ENCODE measurements at places on chromosomes 5 and 9.

GRCh38 chr5:72245546-72245945 is 74.5 kb downstream of the MRPS27 start:
- DNase-seq: no peak

- DNase-seq: no peak
These were observed 46.2 kb downstream of the NTNG2 start for GRCh38 chr9:132207839-132208615.

DNA sequence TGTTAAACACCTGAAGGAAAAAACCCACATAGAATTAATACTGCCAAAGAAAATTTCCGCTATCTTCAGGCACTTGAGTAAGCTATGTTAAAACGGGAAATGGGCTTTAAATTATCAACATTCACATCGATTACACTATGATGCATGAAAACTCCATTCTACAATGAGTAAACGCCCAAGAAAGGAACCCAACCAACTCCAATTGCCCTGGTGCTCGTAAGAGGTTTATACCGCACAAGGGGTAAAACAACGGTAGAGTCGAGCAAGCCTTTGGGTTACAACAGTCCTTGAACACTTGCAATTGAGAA is 1.0 kb downstream of the AGTPBP1 start:
- no peak for DNase-seq

GRCh38 chr5:161077496-161077895 is 225.5 kb upstream of the ATP10B start:
- no peak for DNase-seq

- DNase-seq: no peak
These were observed 114.1 kb downstream of the SYK start for GRCh38 chr9:90915693-90916092.

DNA sequence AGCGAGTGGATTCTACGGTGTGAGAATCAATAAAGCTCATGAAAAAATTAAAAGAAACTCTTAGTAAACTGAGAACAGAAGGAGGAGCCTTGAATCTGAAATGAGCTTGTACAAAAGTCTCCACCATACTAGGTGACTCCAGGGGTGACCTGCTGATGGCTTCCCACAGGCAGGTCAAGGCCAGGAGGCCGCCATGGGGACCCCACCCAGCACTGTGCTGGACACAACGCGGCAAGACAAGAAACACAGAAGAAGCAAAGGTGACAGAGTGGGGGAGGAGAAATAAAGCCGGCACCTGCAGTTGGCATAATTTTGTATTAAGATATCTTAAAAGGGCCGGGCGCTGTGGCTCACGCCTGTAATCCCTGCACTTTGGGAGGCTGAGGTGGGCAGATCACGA is 12.1 kb upstream of the SLC6A19 start:
- no peak for DNase-seq

DNA sequence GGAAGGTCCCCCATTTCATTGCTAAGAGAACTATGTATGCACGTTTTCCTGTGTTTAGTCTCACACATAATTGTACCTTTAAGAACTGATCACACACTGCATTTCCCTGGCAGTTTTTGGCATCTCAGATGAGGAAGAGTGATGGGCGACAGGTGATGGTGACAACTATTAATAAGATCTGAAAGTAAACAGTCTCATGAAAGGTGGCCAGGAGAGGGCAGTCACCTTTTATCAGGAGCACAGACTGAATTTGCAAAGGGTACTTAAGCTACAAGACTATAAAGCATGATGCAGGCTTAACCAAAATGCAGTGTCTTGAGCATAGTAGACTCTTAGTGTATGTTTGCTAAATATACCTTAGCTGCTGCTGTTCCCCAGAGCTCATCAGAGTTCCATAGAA is 91.5 kb downstream of the GHR start:
- DNase-seq: no peak

GRCh38 chr5:139462586-139463276 is at the start of gene ECSCR:
ECSCR (minus strand) TSS chr5:139462743; CDS start chr5:139462670, 73 bp downstream.
- DNase-seq: no peak

- DNase-seq: no peak
These were observed 71.5 kb downstream of the FREM1 start for GRCh38 chr9:14838701-14839100.

DNA sequence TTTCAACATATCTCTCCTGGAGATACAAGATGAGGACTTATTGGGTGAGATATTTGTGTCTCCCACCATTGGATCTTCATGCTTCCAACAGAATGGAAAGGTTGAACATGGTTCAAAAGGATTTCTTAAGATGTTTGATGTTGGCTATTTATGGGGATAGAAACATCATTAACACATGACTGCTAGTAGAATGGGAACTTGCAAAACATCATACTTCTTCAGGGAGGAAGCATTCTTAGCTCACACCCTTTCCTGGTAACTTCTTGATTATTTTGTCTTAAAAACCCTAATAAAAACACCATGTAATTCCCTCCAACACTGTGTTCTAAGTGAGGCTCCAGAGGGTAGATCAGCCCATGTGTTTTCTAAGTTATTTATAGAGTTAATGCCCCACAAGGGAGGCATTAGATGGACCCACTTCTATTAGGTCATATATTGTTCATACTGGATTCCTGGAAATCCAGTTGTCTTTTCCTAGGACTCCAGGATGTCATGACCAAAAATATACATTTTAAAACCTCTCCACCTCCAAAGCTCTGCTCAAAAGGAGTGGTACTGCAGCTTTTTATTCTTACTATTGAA is 95.8 kb downstream of the FOXD1 start:
- no peak for DNase-seq

GRCh38 chr9:134984372-134985265 is 66.9 kb upstream of the FCN1 start:
- DNase-seq: no peak

DNA sequence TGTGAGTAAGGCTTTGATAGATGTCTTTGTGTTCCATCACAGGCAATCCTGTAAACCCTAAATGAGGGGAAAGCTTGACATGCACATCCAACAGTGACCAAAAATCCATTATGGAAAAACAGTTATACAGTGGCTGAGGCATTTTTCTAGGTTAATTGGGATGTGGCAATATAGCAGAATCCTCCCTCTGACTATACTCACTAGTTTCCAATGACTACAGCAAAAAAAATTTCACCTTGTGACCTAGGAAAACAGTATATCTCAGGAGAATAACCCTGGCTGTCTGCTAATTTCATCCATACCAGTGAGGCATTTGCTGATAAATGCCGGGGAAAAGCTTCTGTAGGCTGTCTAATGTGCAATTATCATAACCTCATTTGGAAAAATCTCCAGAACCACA is 49.9 kb upstream of the SNCAIP start:
- no peak for DNase-seq

GRCh38 chr9:21395778-21396717 is 10.8 kb upstream of the IFNA2 start:
- DNase-seq: peak; percentile 35

GRCh38 chr9:23635276-23635675 is 190.8 kb downstream of the ELAVL2 start:
- DNase-seq: no peak

DNA sequence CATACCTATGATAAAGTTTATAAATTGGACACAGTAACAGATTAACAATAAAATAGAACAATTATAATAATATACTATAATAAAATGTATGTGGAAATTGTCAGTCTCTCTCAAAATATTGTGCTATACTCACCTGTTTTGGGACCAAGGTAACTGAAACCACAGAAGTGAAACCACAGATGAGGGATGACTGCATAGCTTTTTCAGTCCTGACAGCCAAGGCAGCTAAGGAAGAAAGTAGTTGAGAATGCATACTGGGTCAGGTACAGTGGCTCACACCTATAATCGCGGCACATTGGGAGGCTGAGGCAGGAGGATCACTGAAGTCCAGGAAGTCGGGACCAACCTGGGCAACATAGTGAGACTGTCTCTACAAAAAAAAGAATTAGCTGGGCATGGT is 8.9 kb downstream of the SRP19 start:
- no peak for DNase-seq

DNA sequence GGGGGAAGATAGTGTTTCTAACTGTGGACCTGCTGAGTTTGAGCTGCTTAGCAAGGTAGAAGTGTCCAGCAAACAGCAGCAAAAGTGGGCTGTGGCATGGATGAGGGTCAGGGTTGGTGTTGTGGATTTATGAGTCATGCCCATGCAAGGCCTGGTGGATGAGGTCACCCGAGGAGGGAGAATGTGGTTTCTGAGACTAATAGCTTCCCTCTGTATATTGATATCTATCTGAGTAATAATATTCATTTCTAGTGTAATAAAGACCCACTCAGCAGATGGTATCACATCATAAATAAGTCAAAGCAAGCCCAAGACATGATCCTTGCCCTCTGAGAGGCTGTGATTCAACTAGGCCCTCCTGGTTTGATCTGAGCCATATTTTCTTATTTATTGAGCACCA is 597.8 kb upstream of the CLINT1 start:
- DNase-seq: no peak

- no peak for DNase-seq
These were observed 1.8 kb downstream of the CAVIN4 start for GRCh38 chr9:100579665-100580064.

DNA sequence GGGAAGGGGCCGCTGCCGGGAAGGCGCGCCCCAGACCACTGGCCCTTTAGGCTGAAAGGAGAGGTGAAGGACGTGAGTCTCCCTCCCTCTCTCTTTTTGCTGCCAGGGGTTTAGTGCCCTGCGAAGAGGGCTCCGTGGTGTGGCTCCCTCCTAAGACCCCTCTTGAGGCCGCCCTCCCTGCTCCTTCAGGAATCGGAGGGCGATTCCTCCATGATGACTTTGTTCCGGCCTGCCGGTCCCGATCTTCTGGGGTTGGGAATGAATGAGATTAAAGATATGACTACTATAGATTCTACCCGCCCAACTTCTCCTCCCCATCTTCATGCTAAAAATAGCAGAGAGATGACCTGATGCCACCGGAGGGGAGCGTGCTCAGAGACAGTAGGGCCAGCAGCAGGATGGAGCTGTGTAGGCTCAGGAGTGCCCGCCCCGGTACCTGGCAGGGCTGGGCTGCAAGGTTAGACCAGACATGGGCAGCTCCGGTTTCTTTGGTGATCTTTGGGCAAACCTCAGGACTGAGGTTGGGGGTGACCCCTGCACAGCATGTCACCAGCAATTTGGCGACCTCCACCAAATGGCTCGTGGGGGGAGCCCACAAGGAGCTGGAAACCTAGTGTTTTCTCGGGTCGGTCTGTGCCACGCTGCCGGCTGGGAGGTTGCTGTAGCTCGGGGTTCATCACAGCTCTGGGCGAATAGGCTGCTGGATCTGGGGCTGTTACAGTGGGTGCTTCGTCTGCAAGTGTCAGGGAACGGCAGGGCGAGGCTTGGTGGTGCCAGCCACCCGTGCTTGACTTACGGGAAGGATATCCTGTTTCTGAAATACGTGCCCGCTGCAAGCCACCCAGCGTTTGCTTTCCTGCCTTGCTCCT is 1.7 kb downstream of the OLFM1 start:
- DNase-seq: no peak

DNA sequence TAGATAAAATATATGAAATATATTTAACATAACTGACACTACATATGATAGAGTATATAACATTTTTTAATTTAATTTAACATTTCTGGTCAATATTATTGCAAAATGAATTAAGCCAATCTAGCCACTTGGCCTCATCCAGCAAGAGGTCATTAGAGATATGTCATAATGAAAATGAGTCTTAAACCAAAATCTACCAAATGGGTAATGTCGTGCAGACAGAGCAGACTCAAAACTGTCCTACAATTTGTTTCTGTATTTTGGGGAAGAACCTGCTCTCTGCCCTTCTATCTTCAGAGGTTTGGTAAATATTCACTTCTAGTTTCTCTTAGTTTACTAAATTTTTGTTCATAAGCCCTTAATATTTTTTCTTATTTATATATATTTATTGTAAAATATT is 61.4 kb downstream of the ARHGEF28 start:
- DNase-seq: no peak

- DNase-seq: no peak
These were observed 95.5 kb downstream of the GHR start for GRCh38 chr5:42518595-42519221.

DNA sequence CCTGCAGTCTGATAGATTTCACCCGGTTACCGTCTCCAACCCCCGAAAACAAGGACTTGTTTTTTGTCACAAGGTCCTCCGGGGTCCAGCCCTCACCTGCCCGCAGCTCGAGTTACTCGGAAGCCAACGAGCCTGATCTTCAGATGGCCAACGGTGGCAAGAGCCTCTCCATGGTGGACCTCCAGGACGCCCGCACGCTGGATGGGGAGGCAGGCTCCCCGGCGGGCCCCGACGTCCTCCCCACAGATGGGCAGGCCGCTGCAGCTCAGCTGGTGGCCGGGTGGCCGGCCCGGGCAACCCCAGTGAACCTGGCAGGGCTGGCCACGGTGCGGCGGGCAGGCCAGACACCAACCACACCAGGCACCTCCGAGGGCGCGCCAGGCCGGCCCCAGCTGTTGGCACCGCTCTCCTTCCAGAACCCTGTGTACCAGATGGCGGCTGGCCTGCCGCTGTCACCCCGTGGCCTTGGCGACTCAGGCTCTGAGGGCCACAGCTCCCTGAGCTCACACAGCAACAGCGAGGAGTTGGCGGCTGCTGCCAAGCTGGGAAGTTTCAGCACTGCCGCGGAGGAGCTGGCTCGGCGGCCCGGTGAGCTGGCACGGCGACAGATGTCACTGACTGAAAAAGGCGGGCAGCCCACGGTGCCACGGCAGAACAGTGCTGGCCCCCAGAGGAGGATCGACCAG is 121.3 kb downstream of the DAB2IP start:
- DNase-seq: no peak

DNA sequence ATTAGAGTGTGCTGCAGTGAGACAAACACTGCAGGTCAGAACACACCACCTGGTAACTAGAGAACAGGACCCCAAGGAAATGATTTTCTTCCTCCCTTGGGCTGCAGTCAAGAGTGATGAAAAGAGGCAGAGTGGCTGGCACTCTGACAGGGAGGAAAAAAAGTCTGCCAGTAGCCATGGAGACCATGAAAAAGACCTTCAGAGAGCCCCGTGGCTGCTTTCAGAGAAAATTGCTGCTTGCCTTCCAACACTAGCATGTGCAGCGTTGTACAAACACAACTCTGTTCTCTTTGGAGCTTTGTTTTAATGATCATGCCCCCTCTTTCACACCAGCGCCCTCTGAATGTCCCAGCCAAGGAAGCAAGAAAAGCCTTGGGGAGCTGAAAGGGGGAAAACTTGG is 68.8 kb downstream of the ANKRD55 start:
- no peak for DNase-seq

DNA sequence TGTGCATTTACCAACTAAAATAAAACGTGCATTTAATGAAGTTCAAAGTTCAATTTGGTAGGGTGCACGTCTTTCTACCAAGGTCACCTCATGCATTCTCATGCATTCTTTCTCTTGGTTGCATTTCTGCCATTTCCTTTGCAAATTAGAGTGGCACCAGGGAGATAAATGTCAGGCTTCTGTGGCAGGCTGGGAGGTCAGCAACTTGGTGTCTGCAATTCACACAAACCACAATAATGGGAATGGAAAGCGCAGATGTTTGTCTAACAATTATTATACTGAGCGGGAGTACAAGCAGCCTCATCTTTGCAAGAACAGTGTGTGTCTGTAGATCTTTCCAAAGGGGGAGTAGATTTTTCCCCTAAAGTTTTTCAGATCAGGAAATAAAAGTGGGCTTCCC is 411.7 kb downstream of the DMRT2 start:
- DNase-seq: no peak

- no peak for DNase-seq
These were observed 46.4 kb upstream of the PLIN2 start for GRCh38 chr9:19173598-19174125.
